ENCODE measurements at places on chromosomes 3 and 15.

DNA sequence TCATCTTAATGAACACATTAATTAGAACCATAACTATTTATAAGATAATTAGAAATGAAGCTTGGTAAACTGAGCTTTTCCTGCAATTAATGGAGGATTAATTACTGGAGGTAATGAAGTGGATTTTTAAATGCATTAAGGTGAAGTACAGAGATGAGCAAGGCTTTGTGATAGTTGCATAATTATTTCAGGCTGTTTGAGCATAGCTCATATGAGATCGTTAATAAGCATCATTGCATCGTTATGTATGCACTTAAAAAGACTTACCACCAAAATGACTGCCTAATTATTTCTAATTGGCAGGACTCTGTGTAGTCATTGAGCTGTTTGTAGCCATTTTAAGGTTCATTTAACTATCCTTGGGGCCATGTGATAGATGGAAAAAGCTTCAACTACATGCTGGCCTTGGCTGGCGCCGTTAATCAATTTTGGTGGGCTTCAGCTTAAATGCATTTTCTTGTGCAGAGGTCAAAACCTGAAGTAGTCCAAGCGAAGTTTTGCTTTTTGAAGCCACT lies 55.3 kb downstream of the RSRC1 start:
- no peak for DNase-seq

GRCh38 chr15:91624353-91624968 lies 229.0 kb upstream of the SLCO3A1 start:
- no peak for DNase-seq

- no peak for DNase-seq
Measured at GRCh38 chr3:127037971-127038446, 55.1 kb downstream of the PLXNA1 start.

DNA sequence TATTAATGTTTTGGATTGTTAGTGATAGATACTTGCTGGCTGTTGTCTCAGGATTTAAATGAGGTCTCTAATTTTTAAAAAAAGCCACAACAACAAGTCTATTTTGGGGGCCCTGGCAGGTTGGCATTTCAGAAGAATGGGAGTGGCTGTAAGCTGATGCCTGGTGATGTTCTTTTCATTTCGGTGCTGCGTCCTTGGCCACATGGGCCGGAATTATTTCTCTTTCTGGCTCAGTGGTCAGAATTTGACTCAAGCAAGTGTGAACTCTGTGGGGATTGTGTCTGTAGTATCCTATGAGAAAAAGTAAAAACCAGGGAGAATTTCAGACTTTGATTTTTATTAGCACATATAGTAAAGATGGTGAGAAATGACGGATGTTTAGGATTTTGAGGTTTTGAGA lies 203.0 kb downstream of the AKAP13 start:
- no peak for DNase-seq

DNA sequence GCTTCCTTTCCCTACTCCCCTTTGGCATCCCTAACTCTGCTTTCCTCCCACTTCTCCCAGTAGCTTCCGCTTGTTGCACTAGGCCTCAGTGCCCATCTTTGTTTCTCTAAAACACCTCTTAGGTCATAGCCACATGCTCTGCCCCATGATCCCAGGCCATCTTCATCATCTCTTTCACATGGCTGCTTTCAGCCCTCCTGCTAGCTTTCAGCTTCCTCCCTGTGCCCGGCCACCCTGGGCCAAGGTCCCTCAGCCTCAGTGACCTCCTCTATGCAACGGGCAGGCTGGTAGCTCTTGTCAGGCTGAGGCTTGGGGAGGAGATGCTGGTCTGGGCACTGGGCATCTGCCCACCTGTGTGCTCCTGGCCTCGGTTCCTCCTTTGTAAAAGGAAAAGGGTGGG lies 2.3 kb downstream of the PLEKHO2 start:
- DNase-seq = no peak

GRCh38 chr3:45765958-45766357 lies 30.4 kb downstream of the SLC6A20 start:
- DNase-seq = no peak

DNA sequence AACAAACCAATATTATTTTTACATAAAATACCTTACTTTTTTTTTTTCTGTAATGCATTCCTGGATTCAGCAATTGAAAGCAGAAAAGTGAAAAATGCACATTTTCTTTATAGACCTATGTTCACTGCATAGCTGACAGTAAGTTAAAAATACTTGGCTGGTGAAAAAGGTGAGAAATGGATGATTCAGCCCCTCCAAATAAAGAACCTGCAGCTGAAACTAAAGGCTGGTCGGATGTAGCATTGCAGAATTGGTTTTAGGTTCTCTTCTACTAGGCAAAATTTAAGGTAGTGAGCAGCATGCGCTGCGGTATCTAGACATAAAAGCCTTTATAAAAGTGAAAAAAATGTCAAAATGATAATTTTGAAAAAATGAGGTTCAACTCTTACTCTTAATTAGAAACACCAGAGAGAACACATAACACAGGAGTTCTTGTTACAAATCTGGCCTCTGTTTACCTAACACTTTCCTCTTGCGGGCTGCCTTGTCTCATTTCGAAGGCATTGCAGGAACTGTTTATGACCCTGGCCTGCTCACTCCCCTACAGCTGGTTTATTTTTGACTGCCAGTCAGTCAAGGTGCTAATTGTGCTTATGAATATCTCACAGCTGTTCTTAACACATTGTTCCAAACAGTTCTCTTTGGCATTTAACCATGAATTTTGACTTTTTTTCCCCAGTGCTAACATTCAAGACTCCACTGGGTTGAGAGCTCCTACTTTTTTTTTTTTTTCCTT lies 455.4 kb upstream of the TBL1XR1 start:
- no peak for DNase-seq

- no peak for DNase-seq
Measured at GRCh38 chr3:111434941-111435622, 106.9 kb upstream of the CD96 start.

DNA sequence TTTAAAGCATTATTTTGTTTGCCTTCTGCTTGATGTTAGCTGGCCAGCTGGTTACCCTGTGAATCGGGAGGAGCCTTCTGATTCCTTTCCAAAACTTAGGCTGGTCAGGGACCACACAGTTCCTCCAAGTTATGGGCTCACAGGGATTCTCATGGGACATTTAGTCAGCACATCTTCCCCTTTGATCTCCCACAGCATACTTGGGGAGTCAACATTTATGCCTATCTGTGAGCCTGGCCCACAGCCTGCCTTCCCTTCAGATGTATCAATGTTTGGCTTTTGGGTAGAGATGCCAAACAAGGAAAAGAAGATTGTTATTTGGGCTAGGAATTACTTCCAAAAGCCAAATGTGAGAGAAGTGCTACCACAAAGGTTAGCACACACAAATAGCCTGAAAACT lies 32.6 kb upstream of the DCP1A start:
- DNase-seq = no peak

DNA sequence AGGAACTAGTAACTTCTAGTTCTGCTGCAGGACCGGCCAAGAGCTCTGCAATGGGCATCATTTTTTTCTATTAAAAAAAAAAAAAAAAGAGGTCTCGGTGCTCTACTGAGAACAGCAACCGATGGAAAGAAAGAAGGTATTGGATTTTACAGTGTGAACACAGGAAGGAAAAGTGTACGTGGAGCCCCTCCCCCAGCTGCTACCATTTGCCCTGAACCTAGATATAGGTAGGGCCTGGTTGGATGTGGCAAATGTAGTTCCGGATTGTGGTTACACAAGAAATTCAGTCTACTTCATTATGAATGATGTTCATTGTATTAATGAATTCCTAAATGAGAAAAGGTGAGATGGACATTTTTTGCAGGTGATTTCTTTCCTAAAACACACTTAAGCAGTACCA lies 17.9 kb upstream of the PPARG start:
- DNase-seq = no peak

- DNase-seq = no peak
Measured at GRCh38 chr3:195169011-195169649, 101.8 kb downstream of the XXYLT1 start.

DNA sequence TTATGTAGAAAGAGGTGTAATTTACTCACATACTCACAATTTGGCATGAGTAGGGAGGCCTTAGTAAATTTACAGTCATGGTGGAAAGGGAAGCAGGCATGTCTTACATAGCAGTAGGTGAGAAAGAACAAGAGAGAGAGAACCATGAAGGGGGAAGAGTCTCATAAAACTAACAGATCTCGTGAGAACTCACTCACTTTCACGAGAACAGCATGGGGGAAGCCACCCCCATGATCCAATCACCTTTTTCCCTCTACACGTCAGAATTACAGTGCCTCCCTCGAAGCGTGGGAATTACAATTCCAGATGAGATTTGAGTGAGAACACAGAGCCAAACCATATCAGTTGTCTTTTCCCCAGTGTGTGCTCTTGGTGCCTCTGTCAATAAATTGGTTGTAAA lies 855.3 kb downstream of the TBL1XR1 start:
- DNase-seq = no peak

GRCh38 chr3:190577225-190577624 lies 63.3 kb downstream of the IL1RAP start:
- DNase-seq = no peak

DNA sequence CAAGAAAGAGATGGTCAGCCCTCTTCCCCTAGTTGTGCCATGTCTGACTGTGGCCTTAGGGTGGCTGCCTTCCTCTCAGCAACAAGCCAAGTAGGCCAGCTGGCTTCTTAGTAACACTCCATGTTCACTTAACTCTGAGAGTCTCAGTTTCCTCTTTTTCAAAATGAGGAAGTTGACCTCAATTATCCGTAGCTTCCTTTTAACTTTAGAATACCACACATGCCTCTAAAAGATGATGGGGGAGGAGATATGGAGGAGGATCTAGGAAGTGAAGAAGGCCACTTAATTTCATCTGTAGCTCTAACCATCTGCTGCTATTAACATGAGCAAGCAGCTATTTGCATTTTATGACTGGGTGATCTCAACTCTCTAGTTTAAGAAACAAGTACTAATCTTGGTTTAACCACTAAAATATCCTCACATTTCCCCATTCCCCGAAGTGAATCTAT lies 32.9 kb downstream of the CD200R1L start:
- DNase-seq = peak; percentile 13

- no peak for DNase-seq
Measured at GRCh38 chr15:38117781-38118180, 134.9 kb upstream of the SPRED1 start.

- no peak for DNase-seq
Measured at GRCh38 chr15:83578691-83579090, 75.2 kb upstream of the ADAMTSL3 start.

DNA sequence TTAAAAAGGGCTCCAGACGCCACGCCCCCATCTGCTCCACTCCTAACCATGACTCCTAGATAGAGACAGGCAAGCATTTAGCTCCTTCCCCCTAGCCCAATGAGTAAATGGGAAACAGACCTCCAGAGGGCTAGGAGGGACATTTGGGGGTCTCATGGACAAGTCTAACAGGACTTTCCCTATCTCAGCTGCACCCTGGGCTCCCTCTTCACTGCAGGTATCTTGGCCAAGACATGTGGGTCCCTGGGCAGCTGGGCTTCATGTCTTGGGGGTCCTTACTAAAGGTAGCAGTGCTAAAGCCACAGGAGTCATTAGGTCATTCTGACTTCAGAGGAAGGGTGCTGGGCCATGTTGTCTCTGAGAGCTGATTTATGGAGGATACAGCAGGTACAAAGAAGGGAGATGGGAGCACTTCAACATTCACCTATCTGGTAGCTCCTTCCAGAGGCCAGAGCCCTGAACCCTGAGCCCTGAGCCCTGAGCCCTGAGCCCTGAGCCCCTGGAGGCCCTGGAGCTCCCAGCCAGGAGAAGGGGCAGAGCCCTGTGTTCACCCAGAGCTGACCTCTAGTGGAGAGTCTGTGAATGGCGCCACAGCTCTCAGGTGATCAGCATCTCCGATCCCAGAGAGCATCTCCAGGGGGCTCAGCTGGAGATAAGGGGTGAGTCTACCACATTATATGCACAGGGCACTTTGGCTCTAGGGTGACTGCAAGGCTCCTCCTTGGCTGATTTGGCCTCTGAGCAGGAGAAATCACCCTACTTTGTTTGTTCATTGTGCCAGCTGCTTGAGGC lies 40.1 kb upstream of the EPHB1 start:
- DNase-seq = peak; percentile 47

DNA sequence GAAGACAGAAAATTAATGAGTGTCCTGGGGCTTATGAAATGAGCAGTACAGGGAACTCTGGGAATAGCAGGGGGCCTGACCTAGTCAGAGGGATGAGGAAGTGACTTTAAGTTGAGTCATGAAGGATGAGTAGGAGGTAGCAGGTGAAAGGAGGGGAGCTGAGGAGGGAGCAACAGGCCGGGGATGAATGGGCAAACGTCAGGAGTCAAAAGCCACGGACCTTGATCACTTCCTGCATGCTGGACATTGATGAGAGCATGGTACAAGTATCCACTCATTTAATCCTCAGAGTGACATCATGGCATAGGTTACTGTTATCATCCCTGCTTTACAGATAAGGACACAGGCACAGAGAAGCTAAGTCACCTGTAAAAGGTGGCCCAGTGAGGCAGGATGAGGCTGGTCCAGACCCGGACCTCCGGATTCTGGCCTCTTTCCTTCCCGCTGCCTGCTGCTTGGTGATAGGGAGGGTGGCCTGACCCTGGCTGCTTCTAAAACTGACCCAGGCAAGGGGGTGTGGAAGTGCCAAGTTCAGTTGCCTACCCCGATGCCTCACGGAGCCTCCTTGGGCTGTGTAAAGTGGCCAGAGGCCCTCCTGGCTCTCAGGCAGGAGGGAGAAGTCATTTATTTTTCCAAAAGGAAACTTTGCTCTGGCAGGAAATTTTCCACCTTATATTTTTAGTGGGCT lies 7.6 kb downstream of the CORO2B start:
- peak; percentile 92 for DNase-seq

DNA sequence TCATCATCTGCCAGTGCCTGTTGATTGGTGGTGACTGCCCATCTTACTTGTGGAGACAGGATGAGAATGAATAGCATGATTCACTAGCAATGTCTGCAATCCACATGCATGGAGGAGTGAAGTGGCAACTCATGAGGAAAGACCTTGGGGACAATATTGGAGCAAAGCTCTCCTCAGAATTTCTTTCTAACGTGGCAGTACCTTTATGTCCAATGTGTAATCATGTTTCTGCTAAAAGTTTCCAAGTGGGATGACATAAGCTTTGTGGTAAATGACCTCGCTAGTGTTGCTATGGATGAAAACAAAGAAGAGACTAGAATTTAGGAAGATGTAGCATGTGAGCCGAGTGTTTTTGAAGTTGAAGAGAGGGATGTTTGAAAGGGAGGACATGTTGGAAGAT lies 117.8 kb downstream of the CPNE4 start:
- DNase-seq = no peak

- no peak for DNase-seq
Measured at GRCh38 chr3:29940759-29941323, 660.0 kb downstream of the RBMS3 start.

DNA sequence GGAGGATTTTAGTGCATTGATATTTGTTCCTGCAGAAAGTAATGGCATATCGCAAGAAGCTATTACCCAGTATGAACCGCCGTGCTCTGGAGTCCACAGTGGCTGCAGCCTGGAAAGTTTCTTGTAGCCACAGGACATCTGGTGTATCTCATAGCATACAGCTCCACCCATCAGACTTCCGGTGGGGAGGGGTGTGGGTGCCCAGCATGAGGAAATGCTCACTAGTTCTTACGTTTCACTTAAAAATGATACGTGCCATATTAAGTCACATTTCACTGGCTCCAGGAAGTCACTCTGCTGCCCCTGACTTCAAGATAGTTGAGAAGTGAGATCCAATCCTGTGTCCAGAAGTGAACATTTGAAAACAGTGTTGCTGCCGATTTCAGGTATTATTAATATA lies 990.4 kb downstream of the GBE1 start:
- no peak for DNase-seq
